Activated T-helper 2 cell treated with anti-CD3 and anti-CD28 coated beads, Interferon-gamma antibody, Interleukin-2, Interleukin-4, amounts not matched to agents 10 μg/mL and 5 μg/mL and 100 μg/mL, durations not matched to agents 14 hours and 24 hours and 36 hours (primary cell): ENCODE measurements at places on chromosomes 3 and 15. TPM values are rescaled to one million over a fixed set of nuclear protein-coding genes. Genes with fewer than 3 reads are reported as not detected.

Gene TGM5
- total RNA-seq: 0.09 and 0.21 TPM in 2 replicates

Gene FMN1
- 0.02 and 0.69 TPM in 2 replicates for total RNA-seq

Gene LIPC
- total RNA-seq: 1.1 and 1.7 TPM in 2 replicates

Gene ZBTB20
- total RNA-seq: 3.3 and 4.1 TPM in 2 replicates

Gene LZTFL1
- 3.2 and 4.6 TPM in 2 replicates for total RNA-seq

Gene DIS3L
- total RNA-seq: 49.8 and 56.3 TPM in 2 replicates

Gene PLCB2
- total RNA-seq: 96.3 and 98.9 TPM in 2 replicates

Gene CCNB2
- total RNA-seq: 57.5 and 59.2 TPM in 2 replicates

Gene THBS1
- total RNA-seq: 0.32 and 0.43 TPM in 2 replicates

Gene TRH
- total RNA-seq: not detected in 2 replicates

Gene IL17RE
- total RNA-seq: 0.78 and 1.0 TPM in 2 replicates

Gene GNB5
- total RNA-seq: 25.8 and 27.4 TPM in 2 replicates

Gene C2CD4A
- total RNA-seq: not detected in 2 replicates

Gene MITF
- 0.07 and 0.28 TPM in 2 replicates for total RNA-seq

Gene ADGRG7
- total RNA-seq: not detected in 2 replicates

Gene DUOX1
- 0.37 and 0.50 TPM in 2 replicates for total RNA-seq

Gene FBXO45
- 22.4 and 23.0 TPM in 2 replicates for total RNA-seq

Gene ILDR1
- 0.21 and 0.28 TPM in 2 replicates for total RNA-seq

Gene CHL1
- total RNA-seq: not detected in 2 replicates

Gene RTP3
- not detected in 2 replicates for total RNA-seq

Gene GABRR3
- not detected in 2 replicates for total RNA-seq

Gene FANCD2OS
- not detected in 2 replicates for total RNA-seq

Gene TP53BP1
- 43.8 and 46.6 TPM in 2 replicates for total RNA-seq

Gene MAP1A
- 1.9 TPM in 2 replicates for total RNA-seq

Gene FBXL22
- 0.71 and 0.78 TPM in 2 replicates for total RNA-seq

Gene ATP13A4
- total RNA-seq: 0.74 and 2.3 TPM in 2 replicates

Gene KCNAB1
- not detected in 2 replicates for total RNA-seq

Gene TMEM40
- total RNA-seq: not detected in 2 replicates

Gene CCDC54
- total RNA-seq: not detected in 2 replicates

Gene C15orf62
- 0.48 and 0.76 TPM in 2 replicates for total RNA-seq

Gene TIGIT
- total RNA-seq: 6.3 and 6.7 TPM in 2 replicates

Gene AHSG
- not detected in 2 replicates for total RNA-seq

Gene PCOLCE2
- total RNA-seq: not detected in 2 replicates

Gene TRIM42
- total RNA-seq: not detected in 2 replicates

Gene SI
- total RNA-seq: not detected in 2 replicates

Gene POC1A
- total RNA-seq: 20.4 and 22.2 TPM in 2 replicates

Gene GOLGA8J
- not detected in 2 replicates for total RNA-seq

Gene DGKG
- 0.05 TPM in 2 replicates for total RNA-seq

Gene TMCO5A
- not detected in 2 replicates for total RNA-seq

Gene COLQ
- total RNA-seq: 1.6 and 2.1 TPM in 2 replicates

Gene SKOR1
- 0.09 and 0.21 TPM in 2 replicates for total RNA-seq

Gene HIGD2B
- 0.16 TPM in 2 replicates for total RNA-seq

Gene IL1RAP
- total RNA-seq: 34.5 and 38.6 TPM in 2 replicates

Gene DLG1
- total RNA-seq: 77.5 and 84.1 TPM in 2 replicates

Gene FGD5
- 0.09 TPM in 1 of 2 replicates, not detected in the other for total RNA-seq

Gene SLC6A11
- not detected in 2 replicates for total RNA-seq

Gene SLC51B
- not detected in 2 replicates for total RNA-seq

Gene ZBED2
- 543 and 546 TPM in 2 replicates for total RNA-seq

Gene MEX3B
- total RNA-seq: 1.6 and 1.8 TPM in 2 replicates

Gene SPSB4
- not detected in 2 replicates for total RNA-seq

Gene PARP15
- total RNA-seq: 14.4 and 16.1 TPM in 2 replicates

Gene SHC4
- 8.3 and 8.9 TPM in 2 replicates for total RNA-seq

Gene CAPN3
- 1.2 and 1.8 TPM in 2 replicates for total RNA-seq

Gene ISG20
- 36.3 and 38.0 TPM in 2 replicates for total RNA-seq

Gene AGBL1
- total RNA-seq: 0.14 and 0.18 TPM in 2 replicates

Gene FETUB
- not detected in 2 replicates for total RNA-seq

Gene GPR87
- 1.1 and 1.2 TPM in 2 replicates for total RNA-seq
